ENCODE measurements at places on chromosomes 13 and 19.
A peak's percentile ranks its signal among the peaks of the same experiment; 100 is the strongest.

DNA sequence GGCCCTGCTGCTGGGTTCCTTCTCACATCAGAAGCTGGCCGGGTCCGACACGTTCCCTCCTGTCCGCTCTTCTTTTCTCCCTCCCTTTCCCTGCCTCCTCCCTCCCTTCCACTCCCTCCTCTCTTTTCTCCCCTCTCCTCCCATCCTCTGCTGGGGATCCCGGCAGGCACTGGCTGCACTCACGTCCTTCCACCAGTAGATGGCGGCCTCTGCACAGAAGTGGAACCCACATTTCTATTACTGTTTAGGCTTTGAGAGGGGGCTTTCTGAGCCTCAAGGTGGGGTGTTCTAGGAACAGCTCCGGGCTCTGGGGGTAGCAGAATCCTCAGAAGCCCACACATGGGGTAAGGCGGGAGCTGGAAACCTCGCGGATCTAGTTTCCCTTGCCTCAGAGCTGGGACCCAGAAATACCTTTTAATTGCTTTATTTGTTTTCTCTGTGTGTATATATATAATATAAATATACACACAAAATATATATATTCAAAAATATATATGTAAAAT lies 294.2 kb downstream of the ZNF536 start:
- DNase-seq = no peak

- DNase-seq = no peak
These were observed 189.3 kb upstream of the SPRY2 start for GRCh38 chr13:80530191-80530590.

GRCh38 chr13:39244561-39245230 lies 206.4 kb downstream of the NHLRC3 start:
- DNase-seq = no peak

DNA sequence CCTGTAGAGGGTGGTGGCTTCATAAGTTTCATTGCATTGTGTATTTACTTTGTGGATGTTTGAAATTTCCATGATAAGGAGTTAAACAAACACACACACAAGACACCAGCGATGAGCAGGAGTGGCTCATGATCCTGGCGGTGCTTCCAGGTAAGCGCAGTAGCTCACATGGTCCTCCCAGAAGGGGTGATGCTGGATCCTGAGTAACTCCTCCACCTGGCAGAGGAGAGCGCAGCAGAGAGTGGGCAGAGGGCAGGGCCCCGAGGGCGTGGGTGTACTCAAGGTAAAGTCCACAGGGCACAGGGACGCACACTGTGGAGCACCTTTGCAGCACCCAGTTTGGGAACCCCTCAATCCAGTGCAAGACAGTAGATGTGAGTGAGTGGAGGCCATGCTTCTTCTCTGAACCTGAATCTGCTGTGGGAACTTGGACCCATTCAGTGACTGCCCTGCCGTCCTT lies 54.0 kb downstream of the RFX2 start:
- no peak for DNase-seq

GRCh38 chr19:13162724-13163608 lies 12.8 kb downstream of the IER2 start:
- DNase-seq = peak; percentile 79

- no peak for DNase-seq
These were observed 8.5 kb downstream of the CCDC8 start for GRCh38 chr19:46404753-46405468.

DNA sequence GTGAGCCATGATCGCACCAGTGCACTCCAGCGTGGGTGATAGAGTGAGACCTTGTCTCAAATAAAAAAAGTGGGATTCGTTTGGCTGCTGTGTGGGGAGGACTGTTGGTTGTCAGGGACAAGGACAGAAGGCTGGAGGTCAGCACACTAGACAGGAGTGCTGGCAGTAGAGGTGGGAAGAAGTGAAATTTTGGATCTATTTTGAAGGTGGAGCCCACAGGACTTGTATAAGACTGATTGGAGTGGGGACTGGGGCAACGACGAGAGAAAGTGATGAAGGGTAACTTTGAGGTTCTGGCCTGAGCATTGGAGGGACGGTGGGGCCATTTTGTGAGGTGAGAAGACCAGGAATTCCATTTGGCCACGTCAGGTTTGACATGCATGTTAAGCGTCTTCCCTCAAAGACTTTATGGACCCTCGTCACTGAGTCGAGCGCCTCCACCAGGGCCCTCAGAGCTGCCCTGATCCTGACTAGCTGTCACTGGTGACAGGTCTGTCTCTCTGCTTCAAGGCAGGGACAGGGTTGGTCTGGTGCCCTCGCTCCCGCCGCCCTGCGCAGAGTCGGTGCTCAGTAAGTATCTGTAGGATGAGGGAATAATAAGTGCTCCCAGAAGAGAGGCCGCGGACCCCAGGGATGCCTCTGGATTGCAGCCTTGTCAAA lies 673 bp downstream of the CTU1 start:
- DNase-seq = no peak

GRCh38 chr13:112179421-112179820 lies 112.5 kb downstream of the SOX1 start:
- DNase-seq = no peak

All from NCI-H1417 treated with DMSO at 0.1 percent for 48 hours (cell line).